ENCODE measurements at places on chromosomes 2 and 18.

GRCh38 chr2:202377207-202377761 lies 1.2 kb downstream of the BMPR2 start:
- DNase-seq: peak; percentile 12

- no peak for DNase-seq
Measured at GRCh38 chr2:240308111-240308651, 127.3 kb upstream of the GPC1 start.

GRCh38 chr2:12702168-12703121 lies 14.3 kb upstream of the TRIB2 start:
- peak; percentile 94 for DNase-seq

GRCh38 chr18:10050956-10051355 lies 137.1 kb downstream of the VAPA start:
- no peak for DNase-seq

- no peak for DNase-seq
Measured at GRCh38 chr2:122999258-122999657, 1025.8 kb upstream of the CNTNAP5 start.

DNA sequence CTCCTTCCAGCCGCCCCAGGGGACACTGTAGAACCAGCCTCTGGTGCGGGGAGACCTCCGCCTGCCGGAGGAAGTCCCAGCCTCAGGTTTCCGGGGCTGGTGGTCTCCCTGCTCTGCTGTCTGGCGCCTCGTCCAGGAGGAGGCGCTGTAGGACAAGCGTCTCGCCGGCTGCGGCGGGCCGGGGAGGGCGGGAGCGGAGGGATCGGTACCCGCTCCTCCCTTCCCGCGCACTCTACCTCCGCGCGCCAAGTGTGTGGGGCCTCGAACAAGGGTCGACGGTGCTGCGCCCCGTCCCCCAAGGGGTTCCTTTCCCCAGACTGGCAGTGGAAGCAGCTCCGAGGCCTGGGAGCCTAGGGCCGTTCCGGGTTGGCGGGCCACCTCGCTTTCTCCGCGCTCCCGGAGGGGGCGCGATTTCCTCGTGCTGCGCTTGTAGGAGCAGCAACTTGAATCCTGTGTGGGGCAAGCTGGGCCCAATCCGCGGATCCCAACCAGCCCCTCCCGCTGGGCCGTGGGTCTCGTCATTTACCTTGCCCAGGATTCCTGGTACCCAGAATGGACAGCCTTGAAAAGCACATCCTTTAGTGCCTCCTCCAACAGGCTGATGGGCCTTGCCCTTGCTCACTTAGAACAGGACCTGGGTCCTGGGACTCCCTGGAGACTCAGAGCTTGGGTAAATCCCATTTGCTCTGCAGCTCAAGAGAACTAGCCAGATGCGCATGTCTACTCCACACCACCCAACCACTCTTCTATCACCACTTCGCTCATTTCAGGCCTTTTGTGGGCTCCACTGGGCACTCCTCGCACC lies 10.6 kb upstream of the HOXD4 start:
- DNase-seq: peak; percentile 87

DNA sequence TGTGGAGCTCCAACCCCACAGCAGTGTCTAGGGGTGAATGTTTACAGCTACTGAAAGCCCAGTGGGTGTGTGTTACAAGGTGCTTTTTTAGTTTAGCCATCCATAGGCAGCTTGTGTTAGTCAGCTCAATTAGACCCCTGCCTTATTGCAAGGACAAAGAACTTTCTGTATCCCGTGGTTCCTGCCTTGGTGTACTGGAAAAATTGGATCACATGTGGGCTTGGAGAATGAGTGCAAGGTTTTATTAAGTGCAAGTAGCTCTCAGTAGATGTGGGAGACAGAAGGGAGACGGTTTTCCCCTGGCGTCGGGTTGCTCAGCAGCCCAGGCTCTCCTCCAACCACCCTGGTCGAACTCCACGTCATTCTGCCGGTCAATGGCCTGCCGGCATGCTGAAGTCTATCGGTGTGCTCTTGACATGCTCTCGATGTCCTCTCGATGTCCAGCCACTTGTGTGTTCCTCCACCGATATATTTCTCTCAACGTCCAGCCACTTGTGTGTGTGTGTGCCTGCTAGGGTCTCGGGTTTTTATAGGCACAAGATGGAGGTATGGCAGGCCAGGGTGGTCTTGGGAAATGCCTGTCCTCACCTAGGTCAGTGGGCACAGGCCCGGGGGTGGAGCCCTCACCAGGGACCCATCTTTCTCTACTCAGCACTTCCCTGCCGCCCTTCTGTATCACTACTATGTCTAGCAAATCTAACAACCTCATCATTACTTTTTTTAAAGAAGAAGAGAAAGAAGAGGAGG lies 13.8 kb downstream of the FANCL start:
- no peak for DNase-seq

DNA sequence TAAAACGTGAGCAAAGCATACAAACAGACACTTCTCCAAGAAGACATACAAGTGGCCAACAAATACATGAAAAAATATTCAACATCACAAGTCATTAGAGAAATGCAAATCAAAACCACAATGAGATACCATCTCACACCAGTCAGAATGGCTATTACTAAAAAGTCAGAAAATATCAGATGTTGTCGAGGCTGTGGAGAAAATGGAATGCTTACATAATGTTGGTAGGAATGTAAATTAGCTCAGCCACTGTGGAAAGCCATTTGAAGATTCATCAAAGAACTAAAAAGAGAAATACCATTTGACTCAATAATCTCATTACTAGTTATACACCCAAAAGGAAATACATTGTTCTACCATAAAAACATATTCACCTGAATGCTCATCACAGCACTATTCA lies 825.7 kb downstream of the SUCLG1 start:
- DNase-seq: peak; percentile 88

GRCh38 chr18:7926526-7926925 lies 359.4 kb downstream of the PTPRM start:
- DNase-seq: no peak

DNA sequence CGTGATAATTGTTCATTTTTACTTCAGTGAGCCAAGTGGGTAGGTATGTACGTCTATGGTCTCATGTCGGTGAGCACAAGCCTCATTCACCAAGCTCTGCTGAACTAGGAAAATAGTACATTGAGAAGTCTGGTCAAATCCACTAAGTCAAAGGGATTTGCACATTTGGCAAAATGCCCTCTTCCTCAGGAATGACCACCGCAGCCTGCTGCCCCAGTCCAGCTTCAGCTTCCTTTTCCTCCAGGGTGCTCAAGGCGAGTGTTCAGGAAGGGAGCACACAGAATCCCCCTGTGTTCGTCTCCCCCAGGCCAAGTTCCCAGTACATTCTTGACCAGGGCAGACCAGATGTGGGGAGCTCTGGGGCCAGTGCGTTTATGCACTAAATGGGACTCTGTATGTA lies 23.0 kb downstream of the TCF7L1 start:
- DNase-seq: peak; percentile 51

- DNase-seq: peak; percentile 41
Measured at GRCh38 chr2:48719480-48720177, 35.9 kb downstream of the LHCGR start.

- no peak for DNase-seq
Measured at GRCh38 chr18:26901020-26901419, 35.5 kb upstream of the AQP4 start.

- no peak for DNase-seq
Measured at GRCh38 chr18:75364512-75365253, 62.8 kb downstream of the SMIM21 start.

DNA sequence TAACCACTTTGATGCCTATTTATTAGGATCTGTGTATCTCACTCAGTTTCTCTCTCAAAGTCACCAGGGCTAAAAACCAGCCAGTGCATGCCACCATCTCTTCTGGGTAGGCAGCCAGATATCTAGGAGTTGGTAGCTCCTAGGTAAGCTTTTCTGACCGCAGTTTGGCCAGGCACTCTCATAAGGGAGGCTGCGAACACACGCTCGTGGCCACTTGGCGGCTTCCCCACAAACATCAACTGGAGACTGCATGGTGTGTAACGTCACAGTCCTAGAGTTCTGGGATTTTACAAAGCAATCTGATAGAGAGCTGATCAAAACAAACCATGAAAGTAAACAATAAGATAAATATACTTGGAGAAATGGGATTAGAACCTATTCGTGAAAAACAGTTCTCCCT lies 424.3 kb upstream of the ACVR2A start:
- DNase-seq: no peak

GRCh38 chr2:60634438-60634837 lies 81.0 kb upstream of the BCL11A start:
- DNase-seq: peak; percentile 4

DNA sequence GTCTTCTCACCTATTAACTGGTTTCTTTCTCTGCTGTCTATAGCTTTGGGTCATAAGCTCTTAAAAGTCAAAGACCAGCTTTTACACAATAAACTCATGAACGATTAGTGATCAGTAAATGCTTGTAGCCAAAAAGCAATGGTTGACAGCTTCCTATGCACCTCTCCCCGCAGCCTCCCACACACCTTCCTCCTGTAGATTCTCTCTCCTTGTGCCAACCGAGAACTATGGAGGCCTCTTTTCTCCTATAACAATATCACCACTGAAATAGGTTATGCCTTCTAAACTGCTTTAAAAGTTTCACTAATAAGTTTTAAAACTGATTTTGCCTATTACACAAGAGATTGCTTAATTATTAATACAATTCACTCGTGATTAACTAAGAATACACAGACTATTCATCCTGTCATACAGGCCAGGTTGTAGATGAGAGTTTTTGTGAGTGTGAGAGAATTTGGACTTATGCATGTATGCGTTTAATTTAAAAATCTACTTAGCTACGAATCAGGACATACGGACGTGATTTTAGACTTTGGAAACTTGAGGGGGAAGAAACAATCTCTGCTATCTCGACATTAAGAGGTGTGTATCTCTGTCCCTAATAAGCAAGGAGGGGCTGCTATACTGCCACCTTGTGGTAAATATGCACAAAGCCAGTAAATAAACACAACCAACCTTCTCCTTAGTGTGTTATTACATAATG lies 229.1 kb upstream of the RBBP8 start:
- DNase-seq: peak; percentile 58

DNA sequence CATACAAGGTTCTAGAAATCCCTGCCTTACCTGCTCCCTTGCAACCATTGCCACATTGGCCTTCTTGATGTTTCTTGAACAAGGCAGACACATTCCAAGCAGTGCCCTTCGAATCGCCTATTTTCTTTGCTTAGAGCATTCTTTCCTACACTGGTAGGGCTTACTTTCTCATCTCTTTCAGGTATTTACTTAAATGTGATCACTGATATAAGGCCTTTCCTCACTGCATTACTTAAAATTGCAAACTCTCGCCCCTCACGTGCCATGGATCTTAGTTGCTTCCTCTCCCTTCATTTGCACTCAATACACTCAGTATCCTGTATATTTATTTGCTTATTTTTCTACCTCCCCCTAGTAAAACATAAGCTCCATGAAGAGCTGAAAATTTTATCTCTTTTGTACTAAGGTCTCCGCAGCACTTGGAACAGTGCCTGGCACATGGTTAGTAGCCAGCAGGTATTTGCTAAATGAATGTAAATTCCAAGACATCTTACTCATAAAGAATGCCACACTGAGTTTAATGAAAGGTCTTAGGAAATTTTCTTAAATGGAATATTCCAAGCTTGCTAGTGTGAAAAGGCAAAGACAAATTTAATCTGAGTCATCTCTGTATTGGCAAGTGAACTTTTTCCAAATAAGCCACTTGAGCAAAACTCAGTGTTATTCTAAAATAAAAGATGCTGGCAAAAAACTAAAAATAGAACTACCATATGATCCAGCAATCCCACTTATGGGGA lies 42.4 kb upstream of the FIGN start:
- peak; percentile 90 for DNase-seq

- peak; percentile 54 for DNase-seq
Measured at GRCh38 chr2:218962859-218963492, 3.5 kb downstream of the CDK5R2 start.

DNA sequence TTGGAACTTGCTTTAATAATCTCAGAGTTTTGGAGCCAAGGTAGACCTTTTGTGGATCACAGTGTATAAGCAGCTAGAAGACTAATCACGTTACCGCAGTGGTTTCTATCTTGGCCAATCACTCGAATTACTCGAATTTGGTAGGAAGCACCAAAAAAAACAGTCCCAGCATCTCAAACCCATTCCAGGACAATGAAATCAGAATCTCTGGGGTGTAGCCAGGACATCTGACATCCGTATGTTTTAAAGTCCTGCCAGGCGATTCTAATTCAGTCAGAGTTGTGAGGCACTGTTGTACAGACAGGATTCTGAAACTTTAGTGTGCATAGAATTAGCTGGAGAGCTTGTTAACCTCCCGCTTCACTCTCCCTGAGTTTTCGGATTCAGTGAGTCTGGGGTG lies 30.8 kb downstream of the GRHL1 start:
- peak; percentile 87 for DNase-seq

- no peak for DNase-seq
Measured at GRCh38 chr2:31217465-31218200, at the start of gene CAPN14. Gene CAPN14, minus strand, starts transcription at chr2:31217515. Its CDS starts 12,068 bp downstream, at chr2:31205447.

DNA sequence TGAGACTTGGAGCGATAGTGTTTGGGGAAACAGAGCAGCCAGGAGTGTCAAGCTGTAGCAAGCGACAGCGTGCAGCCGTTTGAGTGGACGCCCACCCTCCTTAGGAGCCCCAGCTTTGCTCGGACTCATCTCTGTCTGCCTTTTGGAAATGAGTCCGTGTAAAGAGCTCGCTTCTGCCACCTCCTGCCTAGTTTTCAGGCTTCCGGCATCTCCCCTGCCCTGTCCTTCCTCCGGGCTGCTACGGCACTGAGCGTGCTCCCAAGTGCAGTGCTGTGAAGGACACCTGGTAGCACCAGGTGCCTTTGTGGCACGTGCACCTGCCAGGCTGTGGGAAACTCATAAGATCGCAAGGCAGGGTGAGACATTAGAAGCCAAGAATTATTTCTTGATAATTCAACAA lies 117.1 kb downstream of the RNF144A start:
- DNase-seq: no peak

DNA sequence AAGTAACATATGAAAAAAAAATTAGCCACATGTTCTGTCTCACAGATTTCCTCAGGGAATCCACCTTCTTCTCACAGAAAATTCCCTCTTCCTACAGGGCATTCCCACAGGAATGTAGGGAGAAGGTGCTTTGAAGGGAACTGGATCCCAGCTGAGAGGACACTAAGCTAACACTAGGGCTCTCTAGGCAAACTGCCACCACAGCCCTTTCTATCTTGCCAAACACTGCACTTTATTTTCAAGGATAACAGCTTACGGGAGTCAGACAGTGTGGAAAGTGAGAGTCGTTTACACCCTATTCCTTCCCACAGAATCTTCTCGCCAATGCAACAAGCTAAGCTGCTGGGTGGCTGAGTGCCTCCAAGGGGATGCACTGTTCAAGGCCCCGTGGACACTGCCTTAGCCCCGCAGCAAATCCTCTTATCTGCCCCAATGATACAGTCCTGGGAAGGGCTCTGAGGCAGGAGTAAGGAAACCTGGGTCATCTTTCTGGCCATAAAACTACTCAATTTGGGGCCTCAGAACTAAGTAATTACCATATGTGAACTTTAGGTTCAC lies 76.9 kb downstream of the CCDC93 start:
- no peak for DNase-seq
